Esophagus mucosa (tissue), 1 donor: ENCODE measurements at places on chromosomes 16 and 17.

GRCh38 chr17:65656390-65657250, 95.2 kb upstream of the AXIN2 start:
- ATAC-seq: peak; percentile 31

DNA sequence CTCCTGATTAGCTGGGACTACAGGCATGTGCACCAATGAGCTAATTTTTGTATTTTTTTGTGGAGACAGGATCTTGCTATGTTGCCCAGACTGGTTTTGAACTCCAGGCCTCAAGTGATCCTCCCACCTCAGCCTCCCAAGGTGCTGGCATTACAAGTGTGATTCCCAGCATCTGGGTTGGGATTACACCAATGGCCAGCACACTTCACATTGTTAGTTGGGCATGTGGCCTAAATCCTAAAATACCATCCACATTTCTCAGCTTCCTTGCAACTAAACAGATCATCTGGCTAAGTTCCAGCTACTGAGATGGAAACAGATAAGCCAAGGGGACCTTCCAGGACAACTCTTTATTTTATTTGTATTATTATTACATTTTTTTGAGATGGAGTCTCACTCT, 9.9 kb downstream of the RABEP2 start:
- no peak for ATAC-seq

DNA sequence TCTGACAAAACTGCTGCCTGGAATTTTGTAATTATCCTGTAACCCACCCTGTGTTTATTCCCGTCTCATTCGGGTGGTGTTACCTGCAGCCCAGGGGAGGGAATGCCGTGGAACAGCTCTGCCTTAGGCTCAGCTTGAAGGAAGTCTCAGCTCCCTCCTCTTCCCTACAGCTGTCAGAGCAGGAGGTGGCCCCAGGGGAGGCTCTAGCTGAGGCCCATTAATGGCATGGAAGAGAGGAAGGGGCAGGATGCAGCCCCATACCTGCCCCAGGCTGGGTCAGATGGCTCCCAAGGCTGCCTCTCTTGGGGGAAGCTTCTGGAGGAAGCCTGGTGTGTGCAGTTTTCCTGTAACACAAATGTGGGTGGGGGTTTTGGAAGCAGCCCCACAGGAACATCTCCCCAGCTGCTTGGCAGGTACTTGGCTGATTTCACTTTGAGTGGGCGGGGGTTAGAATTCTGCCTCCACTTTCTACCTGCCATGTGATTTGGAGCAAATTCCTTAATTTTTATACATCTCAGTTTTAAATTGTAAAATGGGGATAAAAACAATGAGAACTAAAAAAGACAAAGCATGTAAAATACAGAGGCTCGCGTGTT, 103.9 kb downstream of the MGAT5B start:
- no peak for ATAC-seq

GRCh38 chr16:4944333-4945281, 7.7 kb upstream of the PPL start:
- ATAC-seq: peak; percentile 73

GRCh38 chr17:43483674-43484551, at the start of gene DHX8:
Gene DHX8, plus strand, starts transcription at chr17:43483975. Its CDS starts 63 bp downstream, at chr17:43484038.
- ATAC-seq: peak; percentile 99

DNA sequence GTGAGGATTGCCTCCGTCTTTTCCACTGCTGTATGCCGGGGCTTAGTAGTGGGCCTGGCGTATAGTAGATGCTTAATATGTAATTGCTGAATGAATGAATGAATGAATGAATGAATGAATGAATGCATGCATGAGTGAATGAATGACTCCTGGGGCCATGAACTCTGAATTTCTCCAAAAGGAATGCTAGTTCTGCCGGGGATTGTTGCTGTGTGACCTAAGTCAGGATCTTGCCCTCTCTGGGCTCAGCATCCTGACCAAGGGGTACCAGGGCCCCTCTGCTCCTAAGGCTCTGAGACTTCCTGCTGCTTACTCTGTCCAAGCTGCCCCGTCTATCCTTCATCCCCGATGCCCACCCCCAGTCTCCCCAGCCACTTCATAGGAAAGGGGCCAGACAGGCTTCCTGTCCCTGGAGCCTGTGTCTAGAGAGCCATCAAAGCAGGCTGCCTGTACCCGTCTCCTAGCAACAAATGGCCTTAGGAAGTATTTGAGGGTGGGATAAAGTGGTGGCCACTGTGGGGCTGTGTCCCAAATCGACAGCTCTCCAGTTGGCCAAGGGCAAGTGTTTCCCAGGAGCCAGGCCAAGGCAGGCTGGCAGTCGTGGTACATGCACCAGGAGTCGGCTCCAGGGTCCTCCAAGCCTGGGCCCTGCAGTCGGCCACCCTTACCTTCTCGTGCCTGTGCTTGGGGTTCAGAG, 11.6 kb upstream of the MPRIP start:
- no peak for ATAC-seq

DNA sequence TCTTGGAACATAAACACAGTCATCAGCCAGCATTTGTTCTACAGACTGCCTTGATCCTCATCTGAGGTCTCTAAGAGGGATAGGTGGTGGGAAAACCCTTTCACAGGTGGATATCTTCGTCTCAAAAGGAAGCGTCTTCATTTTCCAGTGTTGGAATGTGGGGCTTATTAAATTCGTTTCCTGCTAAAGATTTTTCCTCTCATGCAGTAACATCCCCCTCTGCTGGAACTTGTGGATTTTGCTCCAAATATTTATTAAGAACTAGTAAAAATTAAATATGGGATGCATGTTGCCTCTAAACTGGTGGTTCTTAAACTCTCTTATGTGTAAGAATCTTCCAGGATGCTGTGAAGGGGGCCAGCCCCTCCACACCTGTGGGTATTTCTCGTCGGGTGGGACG, 20.1 kb upstream of the MLYCD start:
- no peak for ATAC-seq

GRCh38 chr17:1709403-1709951, 700 bp downstream of the TLCD2 start:
- peak; percentile 24 for ATAC-seq

DNA sequence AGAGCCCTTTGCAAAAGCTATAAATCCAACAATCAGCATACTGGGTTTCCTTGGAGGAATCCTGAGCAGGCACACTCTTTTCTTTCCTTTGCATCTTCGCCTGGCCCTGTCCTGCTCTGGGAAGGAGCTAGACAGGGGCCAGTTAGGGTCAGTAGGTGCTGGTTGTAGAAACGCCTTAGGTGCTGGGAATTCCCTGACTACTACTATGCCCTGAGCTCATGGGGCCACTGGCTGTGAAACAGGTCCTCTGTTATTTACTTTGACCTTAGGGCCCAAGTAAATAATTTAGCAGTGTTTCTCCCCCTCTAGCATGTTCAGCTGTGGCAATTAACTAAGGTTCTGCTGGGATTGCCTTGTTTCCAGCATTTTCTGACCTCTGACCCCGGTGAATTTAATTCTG, 15.8 kb upstream of the WSCD1 start:
- ATAC-seq: no peak

- peak; percentile 46 for ATAC-seq
Observed at GRCh38 chr17:72976971-72977770, 115.3 kb downstream of the SLC39A11 start.

- ATAC-seq: no peak
Observed at GRCh38 chr16:67653128-67653788, 6.8 kb downstream of the ACD start.

- ATAC-seq: no peak
Observed at GRCh38 chr16:54719624-54720023, 211.0 kb upstream of the IRX5 start.

GRCh38 chr17:71828182-71828596, 292.6 kb upstream of the SOX9 start:
- ATAC-seq: no peak
